Central memory CD8-positive, alpha-beta T cell (primary cell): ENCODE measurements at places on chromosomes 12 and 14.

DNA sequence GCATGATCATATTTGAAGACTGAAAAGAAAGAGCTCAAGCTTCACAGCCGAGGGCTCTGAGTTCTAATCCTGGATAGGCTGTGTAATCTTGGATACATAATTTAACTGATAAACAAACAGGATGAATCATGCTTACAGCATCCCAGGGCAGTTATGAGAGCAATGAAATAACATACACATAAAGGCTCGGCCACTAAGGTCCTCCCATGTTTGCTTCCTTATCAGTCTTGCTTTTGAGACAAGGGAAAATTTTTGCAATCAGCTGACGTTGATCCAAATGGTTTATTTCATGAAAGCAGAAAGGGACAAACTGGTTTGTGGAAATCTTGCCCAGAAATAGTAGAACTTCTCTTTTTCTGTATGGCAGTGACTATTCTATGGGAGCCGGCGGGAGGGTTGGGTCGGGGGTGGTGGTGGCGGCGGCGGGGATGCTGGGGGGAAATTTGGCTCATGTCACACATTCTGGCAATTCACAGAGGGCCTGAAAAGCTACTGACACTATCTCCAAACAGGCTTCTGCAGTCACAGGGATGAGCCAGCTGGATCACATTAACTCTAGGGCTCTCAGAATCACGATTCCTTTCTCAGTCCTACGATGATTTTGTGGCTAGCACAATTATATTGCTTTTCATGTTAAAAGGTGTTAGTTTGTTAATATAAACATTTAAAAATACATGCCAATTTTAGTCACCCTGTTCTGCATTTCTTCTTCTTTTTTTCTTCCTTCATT is 124.5 kb downstream of the SLC8A3 start:
- DNase-seq = no peak

DNA sequence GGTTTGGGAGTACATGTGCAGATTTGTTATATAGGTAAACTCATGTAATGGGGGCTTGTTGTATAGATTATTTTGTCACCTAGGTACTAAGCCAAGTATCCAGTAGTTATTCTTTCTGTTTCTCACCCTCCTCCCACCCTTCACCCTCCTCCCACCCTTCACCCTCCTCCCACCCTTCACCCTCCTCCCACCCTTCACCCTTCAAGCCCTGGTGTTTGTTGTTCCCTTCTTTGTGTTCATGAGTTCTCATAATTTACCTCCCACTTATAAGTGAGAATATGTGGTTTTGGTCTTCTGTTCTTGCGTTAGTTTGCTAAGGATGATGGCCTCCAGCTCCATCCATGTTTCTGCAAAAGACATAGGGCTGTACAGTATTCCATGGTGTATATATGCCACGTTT is 58.7 kb upstream of the OR10AD1 start:
- DNase-seq = no peak

DNA sequence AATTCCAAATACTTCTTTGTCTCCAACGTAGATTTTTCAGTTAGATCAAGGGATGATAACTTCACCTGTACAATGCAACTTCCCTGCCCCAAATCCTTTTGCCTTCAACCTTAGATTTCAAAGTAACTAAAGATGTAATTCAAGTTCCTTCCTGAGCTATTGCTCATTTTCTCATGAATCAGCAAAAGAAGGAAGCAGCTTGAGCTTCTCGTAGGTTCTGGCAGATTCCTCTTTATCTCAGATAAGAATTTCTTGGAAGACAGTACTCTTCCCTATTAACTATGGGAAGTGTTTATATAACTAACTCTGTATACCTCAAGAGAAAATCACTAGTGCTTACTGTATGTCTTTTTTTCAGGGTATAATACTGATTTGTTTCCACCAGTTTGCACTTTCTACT is 203.8 kb downstream of the RASSF9 start:
- DNase-seq = no peak

GRCh38 chr12:57841445-57841844 is 5.1 kb downstream of the CTDSP2 start:
- DNase-seq = no peak

DNA sequence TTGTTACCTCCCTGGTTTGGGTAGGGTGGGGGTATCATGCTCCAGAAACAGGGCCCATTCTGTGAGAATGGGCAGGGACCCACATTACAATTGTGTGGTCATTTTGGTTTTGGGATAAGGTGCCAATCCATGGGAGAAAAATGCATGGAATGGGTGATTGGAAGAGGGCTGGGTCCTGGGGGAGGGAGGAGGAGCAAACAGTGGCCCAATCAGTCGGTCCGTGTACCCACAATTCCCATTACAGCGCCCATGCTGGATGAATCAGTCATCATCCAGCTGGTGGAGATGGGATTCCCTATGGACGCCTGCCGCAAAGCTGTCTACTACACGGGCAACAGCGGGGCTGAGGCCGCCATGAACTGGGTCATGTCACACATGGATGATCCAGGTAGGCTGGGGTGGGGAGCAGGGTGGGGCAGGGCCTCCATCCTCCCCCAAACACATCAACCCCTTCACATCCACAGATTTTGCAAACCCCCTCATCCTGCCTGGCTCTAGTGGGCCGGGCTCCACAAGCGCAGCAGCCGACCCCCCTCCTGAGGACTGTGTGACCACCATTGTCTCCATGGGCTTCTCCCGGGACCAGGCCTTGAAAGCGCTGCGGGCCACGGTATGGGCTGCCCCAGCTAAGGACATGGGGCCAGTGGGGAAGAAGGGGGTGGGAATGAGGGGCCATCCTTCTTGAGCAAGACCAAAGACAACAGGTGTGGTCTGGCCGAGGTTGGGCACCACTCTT is 3.6 kb upstream of the TPI1 start:
- no peak for DNase-seq

GRCh38 chr14:42224053-42224888 is 617.6 kb downstream of the LRFN5 start:
- DNase-seq = no peak

DNA sequence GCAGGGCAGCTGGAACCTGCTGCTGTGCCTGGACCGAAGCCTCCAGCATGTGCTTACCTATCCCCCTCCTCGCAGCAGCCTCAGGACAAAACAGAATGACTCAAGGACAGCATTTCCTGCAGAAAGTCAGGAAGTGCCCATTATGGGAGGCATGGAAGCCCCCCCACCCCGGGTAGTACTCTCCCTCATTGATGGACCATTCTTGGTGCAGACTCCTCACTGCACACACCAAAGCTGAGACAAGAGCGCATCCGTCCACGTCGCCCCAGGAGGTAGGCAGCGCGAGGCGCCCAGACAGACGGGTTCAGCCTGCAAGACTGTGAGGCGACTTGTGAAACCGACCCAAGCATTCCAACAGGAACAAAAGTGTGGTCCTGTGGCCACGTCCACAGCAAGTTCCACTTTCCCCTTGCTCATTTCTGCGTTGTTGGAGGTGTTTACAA is 243.9 kb upstream of the ATXN7L3B start:
- DNase-seq = no peak

GRCh38 chr12:127811988-127812387 is 455.0 kb upstream of the TMEM132C start:
- DNase-seq = no peak

GRCh38 chr12:30624009-30624408 is 71.7 kb downstream of the IPO8 start:
- DNase-seq = no peak

DNA sequence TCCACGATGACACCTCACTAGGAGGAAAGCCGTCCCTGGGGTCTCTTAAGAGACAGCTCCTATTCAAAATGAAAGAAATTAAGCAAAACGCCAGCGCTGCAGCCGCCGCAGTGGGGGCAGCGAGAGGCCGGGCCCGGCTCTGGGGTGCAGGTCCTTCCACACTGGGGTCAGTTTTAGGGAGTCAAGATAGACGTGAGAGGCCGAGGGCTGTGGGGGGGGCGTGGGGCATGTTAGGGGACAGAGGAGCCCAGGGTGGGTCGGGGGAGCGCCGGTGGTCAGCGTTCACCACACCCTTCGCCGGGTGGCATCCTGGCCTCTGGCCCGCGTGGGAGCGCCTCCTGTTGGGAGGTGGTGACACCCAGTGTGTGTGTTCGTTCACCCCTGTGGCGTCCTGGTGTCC is 25.7 kb downstream of the KIF26A start:
- no peak for DNase-seq

DNA sequence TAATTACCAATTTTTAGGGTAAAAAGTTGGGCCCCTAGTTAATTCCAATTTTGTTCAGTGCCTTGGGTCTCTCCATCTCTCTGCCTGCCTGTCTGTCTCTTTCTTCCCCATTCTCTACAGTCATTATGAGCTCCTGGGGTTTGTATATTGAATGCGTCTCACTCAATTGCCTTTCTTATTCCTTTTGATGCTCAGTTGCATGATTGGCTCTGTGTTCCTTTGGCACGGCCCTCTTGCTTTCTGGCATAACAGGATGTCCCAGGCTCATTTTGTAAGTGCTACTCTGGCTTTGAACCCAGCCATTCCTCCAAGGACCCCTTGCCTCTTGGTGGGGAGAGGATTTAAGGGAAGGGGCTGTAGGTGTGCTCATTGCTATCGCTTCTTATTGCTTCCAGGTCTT is 35.6 kb downstream of the ZNF664 start:
- no peak for DNase-seq

DNA sequence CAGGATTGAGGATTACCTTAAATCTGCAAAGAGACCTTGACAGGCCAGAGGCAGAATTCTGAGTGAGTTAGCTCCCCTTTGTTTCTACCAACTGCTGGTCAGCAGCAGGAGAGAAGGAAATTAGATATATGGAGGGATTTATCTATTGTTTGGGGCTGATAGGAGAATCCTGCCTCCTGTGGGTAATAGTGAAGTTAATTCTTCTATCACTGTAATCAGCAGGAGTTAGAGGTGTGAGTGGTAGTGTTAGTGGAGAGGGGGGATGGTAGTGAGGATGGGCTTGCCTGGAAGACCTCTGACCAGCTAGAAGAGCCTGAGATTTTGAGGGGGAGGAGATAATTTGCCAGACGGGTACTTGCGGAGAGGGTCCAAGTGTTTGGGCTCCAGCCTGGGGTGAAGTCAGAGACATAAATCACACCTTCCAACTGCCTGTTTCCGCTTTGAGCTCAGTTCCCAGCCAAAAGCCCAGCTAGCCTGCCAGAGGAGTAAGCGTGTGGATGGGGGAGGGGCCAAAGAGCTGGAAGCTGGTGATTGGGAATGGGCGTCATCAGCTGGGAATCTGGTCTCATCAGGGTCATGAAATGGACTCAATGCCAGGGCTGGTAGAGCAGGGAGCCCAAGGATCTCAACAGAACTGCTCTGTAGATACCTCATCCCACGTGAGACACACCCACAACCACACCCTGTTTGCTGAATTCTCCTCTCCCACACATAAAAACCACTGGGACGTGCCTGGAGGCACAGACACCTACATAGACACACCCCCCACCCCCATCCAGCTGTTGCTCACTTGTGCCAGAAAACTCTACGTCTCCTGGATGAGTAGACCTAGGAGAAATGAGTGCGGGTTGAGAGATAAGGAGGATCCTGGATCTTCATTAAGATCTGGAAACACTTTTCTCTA is 13.1 kb upstream of the ITGA5 start:
- no peak for DNase-seq

DNA sequence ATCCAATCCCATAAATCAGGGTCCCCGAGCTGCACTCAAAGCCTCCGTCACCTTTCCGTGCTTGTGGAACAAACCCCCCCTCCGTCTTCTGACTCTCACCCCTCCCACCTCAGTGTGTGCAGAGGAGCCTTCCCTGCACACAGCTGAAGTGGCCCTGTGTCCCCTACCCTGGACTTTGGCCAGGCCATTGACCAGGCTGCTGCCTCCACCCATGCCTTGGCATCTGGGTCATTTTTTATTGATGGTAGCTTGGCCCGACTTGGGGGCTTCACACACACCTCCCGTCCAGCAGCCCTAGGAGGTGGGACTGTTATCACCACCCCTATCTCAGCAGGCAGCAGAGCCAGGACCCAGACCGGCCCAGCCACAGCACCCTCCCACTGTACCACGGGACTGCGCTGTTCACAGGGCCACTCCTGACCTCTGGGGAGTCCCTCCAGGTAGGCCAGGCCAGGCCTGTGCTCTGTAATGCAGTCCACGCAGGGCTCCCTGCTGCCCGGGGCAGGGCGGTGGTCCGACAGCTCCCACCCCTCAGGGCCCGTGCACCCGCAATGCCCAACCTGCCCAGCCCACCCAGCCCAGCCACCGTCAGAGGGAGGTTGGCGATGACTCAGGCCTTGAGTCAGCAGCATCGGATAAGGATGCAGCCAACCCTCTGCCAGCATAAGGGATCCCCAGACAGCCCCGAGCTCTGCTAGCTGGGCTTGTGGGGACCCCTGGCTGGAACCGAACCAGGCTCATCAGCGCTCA is 9.2 kb upstream of the INF2 start:
- no peak for DNase-seq

DNA sequence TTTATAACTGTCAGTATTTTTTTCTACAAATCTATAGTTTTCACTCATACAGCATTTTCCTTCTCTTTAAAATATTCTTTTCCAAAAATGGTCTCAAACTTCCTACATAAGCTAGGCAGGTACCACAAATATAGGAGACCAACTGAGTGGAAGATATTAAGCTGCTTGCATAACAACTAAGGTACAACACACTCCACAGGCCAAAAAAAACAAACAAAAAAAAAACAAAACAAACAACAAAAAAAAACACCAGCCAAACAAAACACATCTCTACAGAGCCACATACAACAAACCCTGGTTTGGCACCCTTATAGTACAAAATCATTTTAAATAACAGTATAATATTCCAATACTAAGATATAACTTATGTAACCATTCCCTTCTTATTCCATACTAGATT is 50.1 kb downstream of the SLC2A13 start:
- DNase-seq = no peak

- no peak for DNase-seq
Measured at GRCh38 chr12:131372171-131372475, 338.8 kb upstream of the SFSWAP start.

- DNase-seq = no peak
Measured at GRCh38 chr12:50551866-50552265, 47.1 kb downstream of the DIP2B start.

DNA sequence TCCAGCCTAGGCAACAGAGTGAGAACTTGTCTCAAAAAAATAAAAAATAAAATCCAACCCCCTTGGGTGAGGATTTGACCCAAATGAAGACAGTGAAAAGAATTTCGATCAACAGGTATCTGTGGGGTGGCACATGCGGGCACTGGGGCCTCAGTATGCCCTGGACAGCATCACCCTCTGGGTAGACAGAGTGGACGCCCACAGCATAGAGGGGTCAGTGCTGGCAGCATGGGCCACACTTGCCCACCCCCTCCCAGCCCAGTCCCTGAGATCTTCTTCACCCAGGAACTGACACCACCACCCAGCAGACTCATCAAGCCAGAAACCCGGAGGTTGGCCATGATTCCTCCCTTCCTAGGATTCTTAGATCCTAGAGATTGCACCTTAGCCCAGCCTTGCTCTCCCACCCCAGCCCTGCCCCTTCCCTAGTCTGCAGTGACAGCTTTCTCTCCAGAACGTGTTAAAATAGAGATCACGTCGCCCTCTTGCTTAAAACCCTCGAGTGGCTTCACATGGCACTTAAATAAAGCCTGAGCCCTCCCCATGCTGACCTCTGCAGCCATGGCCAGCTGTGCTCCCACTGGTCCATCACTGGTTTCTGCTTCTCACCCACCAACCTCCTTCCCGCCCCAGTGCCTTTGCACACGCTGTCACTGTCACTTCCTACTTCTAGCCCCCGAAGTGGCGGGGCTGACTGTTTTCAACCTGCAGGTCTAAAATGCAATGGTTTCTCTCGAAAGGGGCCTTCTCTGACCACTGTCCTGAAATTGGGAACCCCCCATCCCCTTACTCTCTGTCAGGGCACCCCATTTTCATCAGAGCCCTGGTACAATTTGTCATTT is 26.2 kb upstream of the DYNC1H1 start:
- no peak for DNase-seq
